ENCODE measurements at places on chromosomes 3 and 15.

DNA sequence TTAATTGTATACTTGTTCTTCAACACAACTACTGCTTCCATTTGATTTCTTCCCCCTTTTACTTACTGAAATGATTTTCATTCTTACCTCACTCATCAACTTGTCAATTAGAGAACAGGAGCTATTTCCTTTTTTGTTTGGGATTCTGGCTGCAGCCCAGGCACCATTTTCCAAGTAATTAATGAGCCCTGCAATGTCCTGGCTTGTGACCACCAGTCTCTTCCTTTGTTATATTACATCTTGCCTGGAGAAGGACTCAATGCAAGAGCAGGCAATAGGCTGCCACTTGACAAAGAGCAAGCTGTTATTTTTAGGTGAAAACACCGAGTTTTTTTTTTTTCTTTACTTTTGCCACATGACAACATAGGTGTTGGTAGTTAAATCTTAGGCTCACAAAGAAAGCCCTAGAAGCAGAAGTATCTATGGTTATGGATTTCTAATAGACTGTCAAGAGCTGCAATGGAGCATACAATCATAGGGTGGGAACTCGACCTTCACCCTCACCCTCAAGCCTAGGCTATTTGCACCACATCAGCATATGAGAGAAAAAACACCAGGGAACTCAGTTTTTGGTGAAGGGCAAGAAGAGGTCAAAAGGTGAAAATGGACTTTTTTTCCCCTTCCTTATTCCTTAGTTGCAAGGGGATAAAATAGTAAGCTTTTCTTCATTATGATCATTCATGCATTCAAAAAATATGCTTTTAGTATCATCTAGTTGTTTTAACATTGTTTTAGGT is 114.9 kb downstream of the TNIK start:
- DNase-seq: no peak

GRCh38 chr15:73781038-73781925 is 28.1 kb upstream of the INSYN1 start:
- DNase-seq: no peak

DNA sequence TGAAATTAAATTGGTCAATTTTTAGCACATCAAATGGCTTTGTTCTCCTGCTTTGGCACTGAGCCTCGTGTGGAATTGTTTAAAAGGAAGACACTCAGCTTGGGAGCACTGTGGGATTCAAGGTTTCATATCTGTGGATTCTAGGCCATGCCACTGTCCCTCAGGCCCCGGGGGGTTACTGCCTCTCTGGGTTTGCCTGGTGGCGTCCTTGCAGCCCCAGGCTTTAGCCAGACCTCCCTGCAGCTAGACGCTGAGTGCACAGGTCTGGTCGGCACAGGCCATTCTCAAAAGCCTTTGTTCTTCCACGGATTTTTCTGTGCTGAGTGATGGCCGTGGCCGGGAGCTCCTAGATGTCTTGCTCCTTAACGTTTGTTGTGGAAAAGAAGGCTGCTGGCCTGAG is 76.2 kb downstream of the CACNA2D3 start:
- no peak for DNase-seq

GRCh38 chr15:65289261-65289854 is 2.7 kb upstream of the PARP16 start:
- DNase-seq: no peak

GRCh38 chr3:35666888-35667287 is 27.6 kb downstream of the ARPP21 start:
- DNase-seq: no peak

GRCh38 chr3:66200786-66201185 is 20.0 kb upstream of the SLC25A26 start:
- DNase-seq: no peak

DNA sequence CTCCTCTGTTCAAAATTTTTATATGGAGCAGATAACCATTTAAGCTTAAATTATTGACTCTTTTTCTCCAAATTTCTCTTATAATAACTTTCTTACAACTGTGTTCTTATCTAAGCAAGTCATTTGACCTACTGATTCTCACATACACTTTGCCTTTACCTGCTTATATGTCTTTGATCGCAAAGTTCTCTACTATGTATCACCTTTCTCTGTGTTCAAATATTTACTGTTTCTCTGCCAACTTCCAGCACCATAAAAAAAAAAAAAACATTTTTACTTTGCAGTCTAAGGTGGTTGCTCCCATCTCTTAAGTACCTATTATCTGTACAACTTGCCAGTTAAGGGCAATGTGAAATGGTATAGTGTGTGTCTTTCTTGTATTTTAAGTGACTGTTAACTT is 100.8 kb upstream of the DPH6 start:
- no peak for DNase-seq

- no peak for DNase-seq
These were observed 51.0 kb upstream of the SLCO2A1 start for GRCh38 chr3:134080761-134081160.

DNA sequence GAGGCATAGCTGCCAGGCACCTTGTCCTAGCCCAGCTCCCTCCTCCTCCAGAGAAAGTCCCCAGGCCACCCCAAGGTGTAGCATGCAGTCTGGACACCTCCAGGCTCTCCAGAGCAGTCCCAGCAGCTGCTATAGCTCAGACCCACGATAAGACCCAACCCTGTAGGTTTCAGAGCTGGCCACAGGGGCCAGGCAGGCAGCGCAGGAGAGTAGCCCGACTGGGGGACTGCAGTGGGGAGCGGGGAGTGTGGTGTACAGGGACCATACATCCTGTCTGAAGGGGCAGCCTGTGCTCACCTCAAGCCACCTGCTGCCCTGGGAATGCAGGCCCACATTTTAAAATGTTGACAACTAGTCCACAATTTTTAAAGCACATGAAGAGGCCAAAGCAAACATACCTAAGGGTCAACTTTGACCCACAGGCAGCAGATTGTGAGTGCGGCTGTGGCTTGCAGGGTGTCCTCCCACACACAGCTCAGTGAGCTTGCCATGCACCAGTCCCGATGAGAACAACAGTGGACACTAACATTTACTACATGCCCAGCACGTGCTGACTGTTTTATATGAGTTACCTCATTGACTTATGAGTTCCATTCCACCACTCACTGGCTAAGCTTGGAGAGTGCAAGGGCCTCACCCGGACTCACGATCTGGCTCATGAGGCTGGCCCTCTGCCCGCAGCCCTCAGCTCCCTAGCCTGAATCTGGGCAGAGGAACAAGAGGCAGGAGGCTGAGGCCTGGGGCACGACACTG is 81.4 kb downstream of the DNAJB8 start:
- DNase-seq: no peak

DNA sequence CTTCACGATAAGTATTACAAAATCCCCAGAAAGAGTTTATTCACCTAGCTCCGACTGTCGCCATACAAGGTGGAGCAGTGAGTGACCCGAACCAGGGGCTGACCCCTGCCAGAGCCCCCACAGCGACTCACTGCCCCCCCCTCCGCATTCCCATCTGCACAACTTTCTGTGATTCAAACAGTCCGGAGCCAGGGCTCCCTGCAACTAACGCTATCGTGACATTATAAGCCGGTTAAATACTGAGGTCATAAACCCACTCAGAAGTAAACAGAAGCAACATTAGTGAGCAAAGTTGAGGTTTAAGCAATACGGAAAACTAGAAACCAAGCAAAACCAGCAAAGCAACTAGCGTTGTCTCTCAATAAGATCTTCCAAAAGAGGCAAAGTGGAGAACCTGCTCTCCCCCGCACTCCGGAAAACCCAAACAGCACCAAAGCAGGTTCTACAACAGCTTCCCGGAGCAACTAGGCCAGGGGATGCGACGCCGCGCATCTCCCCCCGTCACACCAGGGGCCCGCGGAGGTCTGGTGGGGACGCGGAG is 642 bp downstream of the SCAP start:
- no peak for DNase-seq

DNA sequence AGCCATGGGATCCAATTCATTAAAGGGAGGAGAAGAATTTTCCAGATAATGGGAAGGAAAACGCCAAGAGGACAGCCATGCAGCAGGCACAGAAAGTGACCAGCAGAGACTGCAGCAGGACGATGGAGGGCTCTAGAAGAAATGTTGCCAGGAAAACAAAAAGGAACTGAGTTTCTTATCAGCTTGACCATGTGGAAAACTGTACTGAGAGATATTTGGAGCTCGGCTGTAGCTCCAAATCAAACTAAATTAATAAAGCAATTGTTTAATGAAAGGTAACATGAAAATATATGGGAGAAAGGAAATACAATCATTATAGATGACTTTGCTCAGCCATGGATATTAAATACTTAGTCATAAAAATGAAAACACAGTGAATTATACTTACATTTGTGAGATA is 63.7 kb downstream of the SSR3 start:
- no peak for DNase-seq

DNA sequence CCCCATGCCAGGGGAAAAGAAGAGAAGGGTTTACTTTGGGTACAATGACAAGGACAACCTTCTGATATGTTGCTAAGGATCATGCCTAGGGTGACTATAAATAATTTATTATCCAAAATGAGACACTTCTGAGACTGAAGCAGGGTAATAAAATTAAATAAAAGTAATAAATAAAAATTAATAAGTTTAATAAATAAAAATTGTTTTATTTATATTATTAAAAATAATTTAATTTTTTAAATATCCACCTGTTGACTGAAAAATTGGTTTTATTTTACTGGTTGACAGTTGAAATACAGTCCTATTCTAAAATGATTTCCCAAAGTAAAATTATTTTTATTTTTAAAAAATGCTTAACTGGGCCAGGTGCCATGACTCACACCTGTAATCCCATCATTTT is 102.0 kb downstream of the FHIT start:
- no peak for DNase-seq

GRCh38 chr3:105847452-105847851 is 21.4 kb downstream of the CBLB start:
- no peak for DNase-seq

- no peak for DNase-seq
These were observed 12.4 kb upstream of the CEP152 start for GRCh38 chr15:48823237-48823636.

- DNase-seq: peak; percentile 29
These were observed 95.7 kb downstream of the CPN2 start for GRCh38 chr3:194255252-194256039.

DNA sequence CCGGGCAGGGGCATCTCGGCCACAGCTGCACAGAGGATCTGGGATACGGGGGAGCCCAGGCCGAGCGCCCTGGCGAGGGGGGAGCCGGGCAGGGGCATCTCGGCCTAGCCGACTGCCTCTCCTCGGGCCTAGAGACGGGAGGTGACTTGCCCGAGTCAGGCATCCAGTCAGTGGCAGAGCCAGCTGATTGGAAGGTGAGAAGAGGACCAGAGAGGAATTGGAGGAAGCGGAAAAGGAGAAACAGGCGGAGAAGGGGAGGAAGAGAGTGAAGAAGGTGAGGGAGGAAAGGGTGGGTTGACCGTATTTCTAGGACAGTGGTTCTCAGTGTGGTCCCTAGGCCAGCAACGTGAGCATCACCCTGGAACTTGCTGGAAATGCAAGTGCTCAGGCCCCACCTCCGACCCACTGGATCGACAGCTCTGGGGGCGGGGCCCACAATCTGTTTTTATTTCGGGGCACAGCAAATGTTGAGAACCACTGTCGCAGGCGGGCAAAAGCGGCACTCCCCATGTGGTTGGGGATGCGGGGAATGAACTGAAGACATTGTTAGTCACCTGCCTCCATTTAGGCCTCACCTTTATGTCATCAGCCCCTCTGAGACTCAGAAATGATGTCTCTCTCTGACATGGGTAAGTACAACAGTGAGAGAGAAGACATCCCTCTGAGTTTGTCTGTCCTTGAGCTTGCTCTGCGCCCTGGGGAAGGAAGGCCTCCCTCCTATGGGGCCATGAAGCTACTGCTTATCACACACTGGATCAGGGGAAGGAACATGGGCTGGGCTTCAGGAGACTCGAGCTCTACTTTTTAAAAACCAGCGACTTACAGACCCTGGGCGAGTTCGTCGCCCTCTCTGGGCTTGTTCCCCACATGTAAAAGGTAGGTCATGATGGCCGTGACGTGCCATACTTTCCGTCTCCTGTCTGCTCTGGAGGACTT is 1.0 kb upstream of the MELTF start:
- DNase-seq: no peak

DNA sequence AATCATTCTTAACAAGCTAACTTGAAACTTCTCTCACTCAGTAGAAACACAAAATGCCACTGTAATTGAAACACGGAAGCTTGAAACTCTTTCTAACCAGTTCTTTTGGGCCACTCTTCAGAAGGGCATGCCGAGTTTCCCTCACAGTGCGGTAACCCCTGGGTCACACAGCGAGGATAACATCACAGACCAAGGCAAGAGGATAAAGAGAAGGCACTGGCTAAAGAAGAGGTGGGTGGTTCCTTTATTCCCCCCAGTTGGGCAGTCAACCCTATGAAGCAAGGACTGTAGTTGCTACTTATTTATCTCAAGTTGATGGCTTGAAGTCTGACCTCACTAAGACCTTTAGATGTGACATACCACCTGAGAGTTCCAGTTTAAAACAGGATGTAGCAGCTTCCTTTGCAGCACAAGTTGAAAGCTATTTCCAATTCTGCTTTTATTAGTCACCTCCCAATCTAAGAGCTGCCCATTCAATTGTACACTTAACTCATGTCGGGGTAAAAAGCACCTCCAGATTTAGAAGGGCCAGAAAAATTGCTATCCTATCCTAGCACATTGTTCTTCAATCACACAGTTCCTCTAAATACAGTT is 272.4 kb downstream of the TIGIT start:
- no peak for DNase-seq

GRCh38 chr3:197955892-197956477 is 4.0 kb upstream of the LMLN start:
- DNase-seq: no peak

DNA sequence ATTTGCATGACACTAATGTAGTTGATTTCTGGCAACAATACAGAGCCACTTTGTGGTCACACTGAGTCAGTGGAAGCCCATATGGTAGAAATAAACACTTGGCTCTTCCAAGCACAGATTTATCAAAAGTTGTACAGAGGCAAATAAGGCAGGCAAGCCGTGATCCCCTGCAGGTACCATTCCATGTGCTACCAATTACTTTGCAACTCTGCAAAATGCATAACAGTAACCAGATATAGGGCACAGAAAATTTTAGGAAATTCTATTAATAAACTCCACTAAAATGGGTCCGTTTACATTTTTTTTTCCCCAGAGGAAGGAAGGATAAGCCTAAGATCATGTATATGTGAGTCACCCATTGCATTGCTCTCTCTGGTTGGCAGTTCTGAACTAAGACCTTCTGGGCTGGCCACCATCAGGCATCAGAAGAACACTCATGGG is 103.1 kb upstream of the PTX3 start:
- DNase-seq: no peak
